ENCODE measurements at places on chromosomes 3 and 15.

- DNase-seq, result no peak
Observed at GRCh38 chr3:156631323-156631722, 43.1 kb upstream of the TIPARP start.

- no peak for DNase-seq
Observed at GRCh38 chr3:152927131-152927530, 92.2 kb downstream of the P2RY1 start.

DNA sequence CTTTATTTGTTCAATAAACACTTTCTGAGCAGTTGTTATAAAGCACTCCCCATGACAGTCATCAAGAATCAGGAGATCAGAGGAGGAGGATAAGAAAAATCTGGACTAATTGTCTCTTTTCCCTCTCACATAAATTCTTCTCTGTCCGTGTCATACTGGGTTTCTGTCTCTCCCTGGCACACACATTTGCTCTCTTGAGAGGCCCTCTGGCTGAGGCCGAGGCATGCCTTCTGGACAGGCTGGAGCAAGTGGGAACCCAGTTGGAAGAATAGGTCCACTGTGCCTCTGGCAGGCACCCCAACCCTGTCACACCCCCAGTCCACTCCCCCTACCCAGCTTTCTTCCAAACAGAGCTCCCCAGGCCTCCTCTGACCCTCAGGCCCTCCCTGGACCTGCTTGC is 315.8 kb downstream of the UACA start:
- no peak for DNase-seq

GRCh38 chr15:52067545-52067926 is 45.0 kb downstream of the BCL2L10 start:
- DNase-seq, result no peak

DNA sequence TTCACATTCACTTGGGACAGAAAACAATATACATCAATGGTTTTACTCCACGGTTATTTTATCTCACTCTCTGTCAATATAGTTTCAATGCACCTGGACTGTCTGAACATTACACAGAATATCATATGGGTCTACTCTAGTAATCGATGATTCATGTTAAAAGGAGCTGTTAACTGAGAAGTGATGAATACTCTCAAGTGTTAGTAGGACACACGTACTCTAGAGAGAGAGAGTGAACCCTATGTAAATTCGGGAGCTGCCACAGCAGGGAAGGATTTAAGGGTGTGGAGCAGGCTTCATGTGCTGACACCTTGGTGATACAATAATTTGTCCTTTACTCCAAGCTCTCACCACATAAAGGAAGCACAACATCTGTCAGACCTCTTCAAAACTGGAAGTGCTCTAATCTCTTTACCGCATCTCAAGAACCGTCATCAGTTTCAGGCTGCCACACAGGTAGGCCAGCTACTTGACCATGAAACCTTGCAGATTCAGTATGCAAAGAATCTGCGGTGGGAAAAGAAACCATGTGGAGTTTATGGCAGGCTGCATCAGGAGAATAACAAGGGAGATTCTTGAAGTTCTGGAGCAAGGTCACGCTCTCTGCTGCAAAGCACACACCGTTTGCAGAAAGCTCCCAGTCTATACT is 199.2 kb upstream of the TMC3 start:
- DNase-seq, result no peak

DNA sequence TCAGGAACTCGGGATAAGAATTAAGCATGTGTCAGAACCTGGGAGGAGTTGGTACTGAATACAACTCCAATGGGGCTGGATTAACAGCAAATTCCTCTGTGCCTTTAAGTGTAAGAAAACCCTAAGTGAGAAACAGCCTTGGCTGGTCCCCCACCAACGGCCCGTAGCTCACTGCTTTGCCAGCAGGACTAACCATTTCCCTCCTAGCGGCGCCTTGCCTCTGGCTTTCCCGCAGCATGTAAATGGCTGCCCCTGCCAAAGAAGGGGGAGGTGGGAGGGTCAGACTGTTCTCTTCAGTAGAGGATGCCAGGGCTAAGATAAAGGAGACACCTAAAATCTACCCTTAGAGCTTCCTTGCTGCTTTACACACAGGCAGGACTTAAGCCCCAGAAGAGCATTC is 51.0 kb upstream of the SH3GL3 start:
- no peak for DNase-seq

DNA sequence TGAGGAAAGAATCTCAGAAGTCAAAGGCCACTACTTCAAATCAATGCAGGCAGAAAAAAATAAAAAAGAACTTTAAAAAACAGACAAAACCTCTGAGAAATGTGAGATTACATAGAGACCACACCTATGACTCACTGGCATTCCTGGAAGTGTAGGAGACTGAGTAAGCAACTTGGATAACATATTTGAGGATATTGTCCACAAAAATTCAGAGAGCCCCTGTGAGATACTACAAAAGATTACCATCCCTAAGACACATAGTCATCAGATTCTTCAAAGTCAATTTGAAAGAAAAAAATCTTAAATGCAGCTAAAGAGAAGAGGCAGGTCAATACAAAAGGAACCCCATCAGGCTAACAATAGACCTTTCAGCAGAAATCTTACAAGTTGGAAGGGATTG is 887.3 kb downstream of the NTRK3 start:
- no peak for DNase-seq

GRCh38 chr15:73305331-73306211 is 63.2 kb downstream of the HCN4 start:
- DNase-seq, result no peak

DNA sequence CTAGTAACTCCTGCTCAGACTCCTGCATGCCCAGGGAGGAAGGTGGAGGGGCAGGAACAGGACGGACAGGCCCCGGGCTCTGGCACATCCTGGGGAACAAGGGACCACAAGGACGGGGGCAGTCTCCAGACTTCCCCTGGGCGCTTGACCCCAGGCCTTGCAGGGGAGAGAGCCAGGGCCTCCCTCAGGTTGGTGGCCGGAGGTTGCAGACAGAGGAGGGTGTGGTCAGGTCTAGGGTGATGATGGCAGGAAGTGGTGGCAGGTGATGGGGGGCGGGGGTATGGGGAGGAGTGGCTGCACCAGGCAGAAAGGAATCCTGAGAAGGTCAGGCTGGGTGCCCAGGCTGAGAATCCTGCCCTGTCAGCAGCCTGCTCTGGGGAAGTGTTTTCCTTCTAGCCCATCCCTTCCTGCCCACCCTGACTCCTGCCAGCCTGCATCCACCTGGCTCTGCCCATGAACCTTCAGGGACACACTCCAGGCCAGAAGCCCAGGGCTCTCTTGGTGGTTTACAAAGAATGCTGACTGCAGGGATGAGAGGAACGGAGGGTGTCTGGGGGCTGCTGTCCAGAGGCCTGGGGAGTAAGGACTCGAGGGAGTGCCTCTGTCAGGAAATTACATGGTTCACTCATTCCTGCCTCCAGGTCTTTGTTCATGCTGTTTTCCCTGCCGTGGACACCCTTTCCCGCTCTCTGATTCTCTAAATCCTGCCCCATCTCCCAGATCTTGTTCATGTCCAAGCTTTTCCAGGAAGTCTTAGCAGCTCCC is 15.8 kb downstream of the LOXL1 start:
- DNase-seq, result no peak

DNA sequence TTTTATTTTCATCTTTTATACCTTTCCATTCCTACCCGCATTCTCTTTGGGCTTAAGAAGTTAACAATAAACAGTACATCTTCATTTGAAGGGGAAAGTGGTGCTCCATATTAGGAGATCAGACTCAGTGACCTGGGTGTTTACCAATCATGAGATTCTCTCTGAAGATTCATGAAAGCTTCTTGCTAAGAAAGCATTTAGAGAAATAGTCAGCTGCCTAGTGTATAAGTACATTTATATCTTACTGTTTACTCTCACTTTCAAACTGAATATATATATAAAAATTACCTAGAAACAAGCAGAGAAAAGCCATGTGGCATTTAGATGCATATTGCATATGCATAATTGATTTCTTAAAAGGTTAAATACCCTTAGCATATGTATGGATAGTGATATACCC is 100.5 kb downstream of the KCNH8 start:
- DNase-seq, result no peak

- no peak for DNase-seq
Observed at GRCh38 chr3:40615918-40616819, 91.4 kb downstream of the ZNF621 start.

DNA sequence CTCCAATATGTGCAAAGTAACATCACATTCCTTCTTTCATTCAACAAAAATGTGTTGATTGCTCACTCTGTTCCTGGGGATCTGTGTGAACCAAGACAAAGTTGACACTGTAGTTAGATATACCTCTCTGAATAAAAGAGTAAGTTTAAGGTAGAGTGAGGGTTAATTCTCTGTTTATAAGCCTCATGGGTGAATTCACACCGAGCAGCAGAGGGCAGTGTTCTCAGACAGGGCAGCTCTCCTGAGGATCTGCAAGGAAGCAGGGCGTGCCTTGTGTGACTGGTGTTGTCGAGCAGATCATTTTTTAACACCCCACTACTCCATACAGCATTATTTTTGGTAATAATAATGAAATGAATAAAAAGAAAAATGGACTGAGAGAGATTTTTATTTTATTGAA is 34.4 kb downstream of the PAQR9 start:
- DNase-seq, result no peak

DNA sequence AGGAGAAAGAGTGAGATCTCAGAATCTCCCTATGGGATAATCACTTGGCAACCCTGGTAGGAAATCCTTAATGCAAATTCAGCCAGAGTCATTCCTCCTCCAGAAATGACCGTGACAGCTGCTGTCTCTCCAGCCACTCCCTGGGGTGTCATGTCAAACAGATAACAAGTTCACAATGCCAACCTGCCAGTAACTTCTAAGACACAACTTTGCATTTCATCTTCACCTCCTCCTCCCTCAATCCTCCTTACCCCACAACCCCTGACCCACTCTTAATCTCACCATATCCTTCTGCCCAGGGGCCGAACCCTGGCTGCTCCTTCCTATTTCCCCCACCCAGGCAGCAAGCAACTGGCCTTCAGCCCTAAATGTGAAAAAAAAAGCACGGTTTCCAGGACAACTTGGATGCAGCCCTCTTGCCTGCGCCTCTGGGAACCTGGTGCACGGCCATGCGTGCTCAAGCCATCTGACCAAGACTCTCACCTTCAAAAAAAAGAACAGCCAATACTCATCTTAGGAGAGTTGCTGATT is 166.0 kb downstream of the NTRK3 start:
- no peak for DNase-seq

DNA sequence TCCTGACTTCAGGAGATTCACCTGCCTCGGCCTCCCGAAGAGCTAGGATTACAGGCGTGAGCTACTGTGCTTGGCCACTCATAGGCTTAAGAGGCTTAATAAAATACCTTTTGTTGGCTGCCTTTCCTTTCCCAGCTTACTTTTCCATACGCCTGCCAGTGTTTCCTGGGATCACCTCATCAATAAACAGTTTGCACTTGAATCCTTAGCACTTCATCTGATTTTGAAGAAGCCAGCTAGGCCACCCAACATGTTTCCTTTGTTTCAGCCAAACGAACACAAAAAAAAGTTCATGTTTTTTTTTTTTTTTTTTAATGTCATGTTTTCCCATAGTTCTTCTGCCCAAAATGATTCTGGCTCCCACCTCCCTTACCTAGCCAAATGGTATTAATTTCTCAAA is 92.3 kb downstream of the RAP2B start:
- DNase-seq, result no peak

DNA sequence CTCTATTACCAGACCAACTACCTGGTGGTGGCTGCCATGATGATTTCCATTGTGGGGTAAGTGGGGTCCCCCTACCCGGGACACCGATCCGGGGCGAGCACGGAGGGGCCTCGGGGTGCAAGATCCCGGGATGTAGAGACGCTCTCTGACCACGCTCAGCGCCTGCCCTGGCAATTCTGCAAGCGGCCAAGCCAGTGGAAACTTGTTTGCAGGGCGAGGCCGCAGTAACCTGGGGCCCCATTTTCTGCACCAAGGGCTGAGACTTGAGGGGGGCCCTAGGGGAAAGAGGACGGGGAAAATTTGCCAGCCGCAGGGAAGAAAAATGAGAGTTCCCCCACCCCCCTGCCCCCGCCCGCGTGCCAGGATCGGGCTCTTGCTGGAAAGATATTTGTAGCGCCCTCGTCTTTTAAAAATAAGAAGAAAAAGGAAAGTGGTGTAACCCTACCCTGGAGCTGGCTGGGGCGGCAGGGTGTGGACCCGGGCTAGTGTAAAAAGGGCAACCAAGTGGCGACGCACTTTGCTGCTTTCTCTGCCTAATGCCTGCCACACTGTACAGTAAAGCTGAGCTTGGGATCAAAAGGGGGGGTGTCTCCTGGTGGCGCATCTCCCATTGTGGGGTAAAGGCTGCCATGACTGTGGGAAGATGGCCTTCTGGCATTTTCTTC is 563 bp downstream of the ARL6IP5 start:
- DNase-seq, result peak; percentile 34

DNA sequence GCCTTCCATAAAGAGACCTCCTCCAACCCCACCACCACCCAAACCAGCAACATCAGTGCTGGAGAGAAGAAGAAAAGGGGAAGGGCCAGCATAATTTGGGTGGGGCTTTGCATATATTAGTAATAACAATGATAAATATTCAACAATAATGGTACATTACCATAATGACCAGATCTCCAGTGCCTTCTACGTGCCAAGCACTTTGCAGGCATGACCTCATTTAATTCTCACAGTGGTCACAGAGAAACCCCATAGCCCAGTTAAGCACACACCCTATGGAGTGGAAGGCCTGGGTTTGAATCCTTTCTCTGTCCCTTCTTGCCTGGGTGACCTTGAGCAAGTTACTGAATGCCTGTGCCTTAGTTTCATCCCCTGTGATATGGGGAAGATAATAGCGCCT is 49.2 kb downstream of the CORO2B start:
- no peak for DNase-seq

DNA sequence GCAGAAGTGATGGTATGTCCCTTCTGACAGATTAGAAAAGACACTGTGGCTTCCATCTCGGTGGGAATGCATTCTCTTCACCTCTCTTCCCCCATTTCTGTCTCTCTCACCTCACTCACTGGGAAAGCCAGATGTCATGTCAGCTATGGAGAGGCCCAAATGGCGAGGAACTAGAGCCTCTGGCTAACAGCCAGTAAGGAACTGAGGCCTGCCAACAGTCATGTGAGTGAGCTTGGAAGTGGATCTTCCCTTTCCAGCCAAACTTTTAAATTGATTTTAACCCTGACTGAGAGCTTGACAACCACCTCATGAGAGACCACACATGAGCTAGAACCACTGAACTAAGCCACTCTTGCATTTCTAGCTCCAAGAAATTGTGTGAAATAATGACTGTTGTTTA is 35.2 kb upstream of the CDAN1 start:
- no peak for DNase-seq

DNA sequence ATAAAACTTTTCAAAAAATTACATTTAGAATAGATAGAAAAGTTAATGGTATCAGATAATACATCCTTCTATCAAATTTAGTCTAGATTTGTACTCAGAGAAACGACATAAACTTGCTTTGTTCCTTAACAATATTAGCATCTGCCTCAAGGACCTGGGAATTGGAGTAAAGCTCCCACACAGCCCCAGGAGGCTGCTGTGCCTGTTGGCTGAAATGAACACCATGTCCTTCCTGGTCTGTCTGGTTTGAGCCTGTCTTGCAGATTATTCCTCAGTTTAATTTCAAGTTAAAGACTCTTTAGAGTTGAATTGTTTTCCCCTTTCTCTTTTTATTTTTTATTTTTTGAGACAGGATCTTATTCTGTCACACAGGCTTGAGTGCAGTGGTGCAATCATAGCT is 19.4 kb downstream of the GNB5 start:
- no peak for DNase-seq

GRCh38 chr3:168914662-168915061 is 748.9 kb downstream of the MECOM start:
- DNase-seq, result no peak

Measured in activated CD4-positive, CD25-positive, alpha-beta regulatory T cell treated with anti-CD3 and anti-CD28 coated beads, Interleukin-2, amount 50 U/mL, for 72 hours (primary cell).